ENCODE measurements at places on chromosomes 2 and 18.

DNA sequence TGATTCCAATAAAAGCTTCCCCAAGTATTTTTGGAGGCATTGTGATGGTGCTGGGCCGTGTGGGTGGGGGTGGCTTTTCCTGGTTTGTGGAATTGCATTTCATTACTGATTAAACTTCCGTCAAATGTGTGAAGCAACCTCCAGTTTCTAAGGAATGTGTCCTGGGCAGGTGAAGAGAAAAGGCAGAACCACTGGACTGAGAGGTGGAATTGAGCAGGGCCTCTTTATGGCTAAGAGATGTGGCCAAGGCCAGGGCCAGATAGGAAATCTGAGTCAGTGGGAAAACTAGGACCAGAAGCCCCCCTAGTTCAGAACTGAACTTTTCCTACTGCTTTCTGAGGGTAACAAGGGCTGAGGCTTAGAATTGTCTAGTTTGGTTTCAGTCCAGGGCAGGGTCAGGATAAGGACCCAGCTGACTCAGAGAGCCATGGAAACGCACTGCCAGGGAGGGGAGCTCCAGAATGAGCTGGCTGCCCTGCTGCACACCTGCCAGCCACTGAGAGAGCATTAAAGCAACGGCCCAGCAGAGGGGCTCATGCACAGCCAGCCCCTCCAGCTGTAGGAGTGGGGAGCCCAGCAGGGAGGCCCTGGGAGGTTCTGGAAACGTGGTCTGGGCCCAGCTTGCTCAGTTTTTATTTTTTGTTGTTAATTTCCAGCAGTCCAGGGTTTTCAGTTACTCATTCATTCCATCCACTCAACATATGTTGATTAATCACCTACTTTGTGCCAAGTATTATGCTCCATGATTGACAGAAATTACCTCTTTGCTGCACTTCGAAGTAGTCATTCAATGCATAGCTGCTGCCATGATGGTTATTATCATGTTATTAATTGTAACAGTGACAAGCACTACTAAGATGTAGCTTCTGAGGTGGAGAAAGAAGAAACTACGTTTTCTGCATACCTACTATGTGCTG, 156.1 kb downstream of the MSH2 start:
- no peak for DNase-seq

GRCh38 chr2:136253288-136254004, 135.5 kb upstream of the CXCR4 start:
- DNase-seq, result no peak

- no peak for DNase-seq
Measured at GRCh38 chr2:196959734-196960338, 33.3 kb upstream of the PGAP1 start.

GRCh38 chr2:102086150-102086872, 56.2 kb upstream of the IL1R1 start:
- no peak for DNase-seq

GRCh38 chr2:230557065-230557464, 141.1 kb downstream of the SP100 start:
- no peak for DNase-seq

DNA sequence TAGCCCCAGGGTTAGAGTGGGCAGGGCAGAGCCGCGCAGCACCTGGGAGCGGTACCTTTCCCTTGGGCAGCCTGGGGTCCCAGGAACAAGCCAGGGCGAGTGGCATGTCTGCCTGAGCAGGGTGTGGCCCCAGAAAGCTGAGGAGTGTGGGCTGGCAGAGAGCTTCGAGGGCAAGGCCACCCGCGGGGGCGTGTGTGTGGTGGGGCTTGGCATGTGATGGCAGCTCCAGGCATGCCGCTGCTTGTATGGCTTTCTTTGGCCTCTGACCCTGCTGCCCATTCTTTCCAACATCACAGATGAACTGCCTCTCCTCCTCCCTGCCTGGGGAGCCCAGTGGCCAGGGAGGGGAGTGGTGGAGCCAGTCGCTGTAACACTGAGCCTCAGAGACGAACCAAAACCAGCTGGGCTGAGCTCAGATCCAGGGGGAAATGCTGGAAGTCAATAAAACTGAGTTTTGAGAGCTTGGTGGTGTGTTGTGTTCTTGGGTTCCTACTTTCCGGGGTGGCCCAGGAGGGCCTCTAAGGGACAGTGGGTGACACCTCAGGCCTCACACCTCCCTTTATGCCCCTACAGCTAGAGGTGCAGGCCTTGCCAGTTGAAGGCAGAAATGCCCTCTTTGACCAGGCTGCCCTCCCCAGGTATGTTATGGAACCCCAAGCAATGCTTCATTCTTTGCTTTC, 7.4 kb downstream of the DNAJB2 start:
- DNase-seq, result no peak

GRCh38 chr18:69725009-69725408, 222.7 kb downstream of the CD226 start:
- DNase-seq, result no peak

DNA sequence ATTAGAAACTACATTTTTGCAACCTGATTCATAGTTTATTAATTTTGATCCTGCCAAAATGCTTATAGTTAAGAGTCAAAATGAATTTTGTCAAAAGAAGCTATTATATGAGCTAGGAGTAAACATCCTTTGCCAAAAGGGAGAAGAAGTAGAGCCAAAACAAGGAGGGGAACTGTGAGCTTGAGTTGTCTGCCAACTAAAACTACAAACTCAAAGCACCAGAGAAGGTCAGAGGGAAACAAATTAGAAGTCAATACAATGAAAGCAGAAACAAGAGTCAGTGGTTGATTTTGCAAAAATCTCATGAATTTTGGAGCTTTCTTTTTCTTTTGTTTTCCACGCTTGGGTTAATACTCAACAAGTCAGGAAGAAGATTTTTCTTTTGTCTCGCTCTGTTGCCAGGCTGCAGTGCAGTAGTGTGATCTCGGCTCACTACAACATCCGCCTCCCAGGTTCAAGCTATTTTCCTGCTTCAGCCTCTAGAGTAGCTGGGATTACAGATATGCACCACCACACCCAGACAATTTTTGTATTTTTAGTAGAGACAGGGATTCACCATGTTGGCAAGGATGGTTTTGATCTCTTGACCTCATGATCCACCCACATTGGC, 508.5 kb downstream of the RIT2 start:
- DNase-seq, result no peak

DNA sequence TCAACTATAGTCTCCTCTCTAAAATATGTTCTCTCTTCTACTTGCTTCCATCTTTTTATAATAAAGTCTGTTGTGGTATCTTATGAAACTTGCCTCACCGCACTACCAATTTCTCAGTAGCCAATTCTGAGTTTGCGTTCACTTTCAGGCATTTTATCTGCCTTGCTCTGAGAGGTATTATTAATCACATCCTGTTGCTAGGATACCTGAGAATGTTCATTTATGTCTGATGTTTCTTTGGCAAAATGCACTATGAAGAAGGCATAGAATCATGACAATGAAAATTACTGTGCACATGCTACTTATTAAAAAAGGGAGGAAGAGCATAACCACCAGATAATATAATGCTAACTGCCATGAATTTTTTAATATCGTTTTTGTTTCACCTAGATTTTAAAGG, 130.2 kb downstream of the CHST9 start:
- DNase-seq, result no peak

Measured in activated effector memory CD4-positive, alpha-beta T cell treated with anti-CD3 and anti-CD28 coated beads, Interleukin-2, amount 50 U/mL, for 16 hours (primary cell).